Activated naive CD4-positive, alpha-beta T cell (primary cell): ENCODE measurements at places on chromosomes 6 and 20.

- no peak for DNase-seq
Observed at GRCh38 chr6:145267076-145267867, 468.0 kb downstream of the EPM2A start.

GRCh38 chr6:145213614-145214013, 521.7 kb downstream of the EPM2A start:
- no peak for DNase-seq

DNA sequence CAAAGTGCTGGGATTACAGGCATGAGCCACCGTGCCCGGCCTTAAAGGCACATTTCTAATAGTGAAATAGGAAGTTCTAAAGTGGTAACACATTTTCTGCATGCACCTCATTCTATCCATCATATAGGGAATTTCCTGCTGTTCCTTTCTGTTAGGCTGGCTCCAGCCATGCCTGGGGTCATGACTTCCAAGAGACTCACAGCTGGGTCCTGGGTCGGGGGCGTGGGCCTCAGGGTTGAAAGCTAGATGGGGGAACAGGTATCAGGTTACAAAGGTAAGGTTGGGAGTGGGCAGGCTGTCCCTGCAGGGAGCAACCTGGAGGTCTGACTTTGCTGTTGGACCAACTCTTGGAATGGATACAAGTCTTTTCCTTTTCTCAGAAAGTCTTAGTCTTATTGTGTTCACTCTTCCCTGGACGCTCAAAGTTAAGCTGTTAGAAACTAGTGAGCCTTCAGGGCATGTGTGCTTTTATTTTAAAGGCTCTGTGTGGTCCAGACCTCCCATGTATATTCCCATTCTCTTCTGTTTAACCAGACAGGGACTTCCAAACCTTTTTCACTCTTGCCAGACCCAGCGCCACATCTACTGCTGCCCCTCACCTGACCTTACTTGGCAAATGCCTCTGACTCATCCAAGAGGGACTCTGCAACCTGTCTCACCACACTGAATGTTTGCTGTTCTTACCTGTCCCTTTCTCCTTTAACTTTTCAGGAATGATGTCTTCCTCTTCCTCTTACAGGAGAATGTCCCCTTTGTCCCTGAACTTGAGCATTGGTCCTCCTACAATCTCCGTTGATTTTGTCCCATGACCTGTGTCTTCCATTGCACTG, 64.4 kb downstream of the TMEM170B start:
- DNase-seq, result no peak

GRCh38 chr20:19260412-19261090, 48.1 kb downstream of the SLC24A3 start:
- DNase-seq, result no peak

GRCh38 chr20:24507182-24507853, 37.9 kb downstream of the SYNDIG1 start:
- DNase-seq, result no peak

- DNase-seq, result no peak
Observed at GRCh38 chr6:17899491-17899890, 87.9 kb downstream of the KIF13A start.

DNA sequence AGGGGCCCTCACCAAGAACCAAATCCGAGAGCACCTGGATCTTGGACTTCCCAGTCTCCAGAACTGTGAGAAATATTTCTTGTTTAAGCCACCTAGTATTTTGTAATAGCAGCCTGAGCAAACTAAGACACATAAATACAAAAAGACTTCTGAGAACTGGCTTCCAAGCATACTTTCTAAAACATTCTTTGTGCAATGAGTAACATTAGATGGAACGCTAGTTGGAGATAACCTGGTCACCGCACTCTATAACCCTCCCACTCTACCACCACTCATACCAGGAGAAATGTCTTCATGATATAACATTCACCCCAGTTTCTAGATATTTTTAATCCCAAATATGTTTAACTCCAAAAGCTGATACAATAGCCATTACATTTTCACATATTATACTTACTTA, 169.5 kb upstream of the THEMIS start:
- no peak for DNase-seq

DNA sequence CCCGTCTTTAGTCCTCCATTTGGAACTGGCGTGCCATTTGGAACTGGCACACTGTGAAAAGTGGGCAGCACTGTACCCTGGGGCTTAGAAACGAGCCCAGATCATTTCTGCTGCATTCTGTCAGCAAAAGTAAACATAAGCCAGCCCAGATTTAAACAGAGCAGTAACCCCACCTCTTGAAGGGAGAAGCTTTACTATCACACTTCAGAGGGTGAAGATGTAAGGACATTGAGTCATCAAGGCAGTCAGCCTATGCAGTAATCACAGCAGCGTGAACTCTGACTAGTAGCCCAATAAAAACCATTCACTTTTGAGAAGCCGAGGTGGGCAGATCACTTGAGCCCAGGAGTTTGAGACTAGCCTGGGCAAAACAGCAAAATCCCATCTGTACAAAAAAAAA, 216.9 kb downstream of the EYA2 start:
- DNase-seq, result no peak

- no peak for DNase-seq
Observed at GRCh38 chr6:118889163-118889562, 4.8 kb upstream of the ASF1A start.

- peak; percentile 47 for DNase-seq
Observed at GRCh38 chr6:130872250-130873095, 45.3 kb downstream of the SMLR1 start.

DNA sequence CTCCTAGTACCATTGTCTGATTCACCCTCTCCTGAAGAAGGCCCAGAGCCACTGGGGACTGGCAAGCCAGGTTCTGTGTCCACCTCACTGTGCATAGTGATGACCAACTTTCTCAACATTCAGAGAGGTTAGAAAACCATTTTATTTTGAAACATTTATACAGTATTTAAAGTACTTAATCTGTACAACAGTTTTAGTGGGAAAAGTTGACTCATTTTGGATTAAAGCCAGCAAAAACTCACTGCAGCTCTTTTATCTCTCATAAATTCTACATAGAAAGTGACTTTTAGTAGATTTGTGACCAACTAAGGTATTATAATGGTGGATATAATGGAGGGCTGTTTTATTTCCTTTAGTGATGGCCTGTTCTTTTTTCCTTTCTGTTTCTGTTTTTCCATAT, 9.7 kb downstream of the TULP4 start:
- DNase-seq, result no peak

DNA sequence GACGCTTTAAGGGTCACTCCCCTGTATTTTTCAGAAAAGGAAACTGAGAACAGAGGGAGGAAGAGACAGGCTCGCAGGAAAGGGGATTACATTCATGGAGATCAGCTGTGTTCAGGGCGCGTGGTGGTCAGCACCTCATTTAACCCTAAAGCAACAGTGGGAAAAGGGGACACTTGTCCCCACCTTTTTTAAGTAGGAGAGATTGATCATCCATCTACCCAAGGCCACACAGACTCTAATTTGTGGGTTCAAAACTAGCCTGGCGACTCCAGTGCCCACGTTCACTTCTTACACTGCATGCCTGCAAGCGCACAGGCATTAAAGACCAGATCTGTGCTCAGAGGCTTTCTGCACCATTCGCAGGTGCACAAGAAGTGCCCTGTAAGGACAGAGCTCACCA, 167.9 kb upstream of the SNX9 start:
- no peak for DNase-seq

GRCh38 chr20:5933802-5934436, 16.4 kb downstream of the TRMT6 start:
- DNase-seq, result no peak

GRCh38 chr20:33351696-33352095, 49.6 kb downstream of the CDK5RAP1 start:
- no peak for DNase-seq

- peak; percentile 76 for DNase-seq
Observed at GRCh38 chr6:26595669-26596269, 984 bp upstream of the ABT1 start.

DNA sequence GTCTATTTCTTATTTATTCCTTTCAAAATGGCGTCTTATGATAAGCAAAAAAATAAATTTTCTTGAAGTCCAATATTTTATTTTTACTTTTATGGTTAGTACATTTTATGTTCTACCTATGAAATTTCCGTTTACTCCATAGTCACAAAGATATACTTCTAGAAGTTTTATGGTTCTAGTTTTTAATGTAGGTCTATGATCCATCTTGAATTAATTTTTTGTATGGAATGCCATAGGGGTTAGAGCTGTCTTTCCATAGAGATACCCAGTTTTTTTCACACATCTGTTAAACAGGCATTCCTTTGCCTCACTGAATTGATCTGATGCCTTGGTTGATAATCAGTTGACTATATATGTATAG, 24.9 kb upstream of the ASIP start:
- DNase-seq, result no peak

- DNase-seq, result no peak
Observed at GRCh38 chr6:109015176-109015575, 79.5 kb downstream of the SESN1 start.

GRCh38 chr20:64069614-64070243, 6.7 kb downstream of the TCEA2 start:
- DNase-seq, result no peak

DNA sequence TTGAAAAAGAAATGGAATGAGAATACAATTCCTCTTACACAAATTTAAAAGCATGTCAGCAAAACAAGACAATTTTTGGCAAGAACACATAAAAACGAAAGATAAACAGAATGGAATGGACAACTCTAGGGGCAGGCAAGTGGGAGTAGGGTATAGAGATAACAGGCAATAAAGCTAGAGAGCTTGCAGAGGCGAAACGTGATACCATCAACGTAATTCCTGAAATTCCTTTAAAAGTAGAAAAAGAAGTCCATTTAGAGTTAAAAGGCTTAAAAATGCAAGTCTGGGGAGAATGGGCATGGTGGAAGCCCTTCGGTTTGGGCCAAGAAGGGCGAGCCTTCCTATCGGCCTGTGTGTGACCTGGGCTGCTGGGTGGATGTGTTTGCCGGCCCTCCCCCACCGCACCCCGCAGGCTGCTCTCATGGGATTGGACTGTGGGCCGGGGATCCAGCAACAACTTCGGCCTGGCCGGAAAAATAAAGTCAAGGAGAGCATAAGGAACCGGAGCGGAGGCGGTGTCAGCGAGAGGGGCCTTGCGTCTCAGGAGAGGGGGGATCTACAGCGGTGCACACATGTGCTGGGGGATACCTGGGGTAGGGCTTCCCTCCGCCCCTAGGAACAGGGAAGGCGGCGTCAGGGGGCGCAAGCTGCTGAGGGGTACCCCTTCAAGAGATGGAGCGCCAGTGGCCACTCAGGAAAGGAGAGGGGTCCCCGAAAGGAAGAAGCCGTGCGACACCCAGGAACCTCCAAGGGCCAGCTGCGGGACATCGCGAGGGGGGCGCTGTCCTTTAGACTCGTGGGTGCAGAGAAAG, 4.1 kb downstream of the TMEM239 start:
- DNase-seq, result no peak

DNA sequence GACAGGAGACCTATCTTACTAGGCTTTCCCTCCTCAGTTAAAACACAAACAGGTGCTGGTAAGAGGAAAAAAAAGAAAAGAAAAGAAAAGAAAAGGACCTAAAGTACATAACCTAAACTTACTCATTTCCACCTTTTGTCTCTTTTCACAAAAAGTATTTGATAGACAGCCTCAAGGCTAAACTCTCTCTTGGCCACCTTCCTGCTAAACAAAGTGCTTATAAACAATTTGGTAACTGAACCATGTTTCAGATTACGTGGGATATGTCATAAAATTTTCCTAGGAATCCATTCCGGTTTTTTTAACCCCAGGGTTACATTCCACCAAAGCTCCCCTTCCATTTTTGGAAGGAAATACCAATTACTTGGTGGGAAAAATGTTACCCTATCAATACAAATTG, 109.0 kb downstream of the PRND start:
- no peak for DNase-seq

DNA sequence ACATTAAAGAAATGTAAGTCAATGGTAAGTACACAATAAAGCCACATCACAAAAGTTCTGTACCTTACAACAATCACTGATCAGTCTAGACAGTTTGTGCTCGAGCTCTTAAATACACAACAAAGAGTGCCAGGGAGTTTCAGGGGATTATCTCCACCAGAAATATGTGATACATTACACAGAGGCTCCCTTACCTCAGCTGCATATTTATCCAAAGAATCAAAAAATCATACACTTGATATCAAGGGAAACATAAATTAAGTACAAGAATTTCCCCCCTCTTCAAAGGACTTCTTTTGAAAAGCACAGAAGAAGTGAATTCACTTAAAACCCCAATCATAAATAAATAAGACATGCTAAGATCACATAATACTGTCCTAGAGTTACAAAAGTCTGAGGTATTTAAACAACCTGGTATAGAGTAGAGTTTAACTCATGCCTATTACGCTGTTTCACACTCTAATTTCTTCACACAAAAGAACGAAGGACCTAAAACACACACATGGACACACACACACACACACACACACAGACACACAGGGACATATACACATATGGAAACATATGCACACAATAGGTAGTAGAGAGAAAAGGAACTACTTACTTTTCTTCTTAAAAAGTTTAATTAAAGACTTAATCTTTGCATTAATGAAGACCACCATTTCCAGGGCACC, 528 bp downstream of the NHSL1 start:
- no peak for DNase-seq
